Heart right ventricle (tissue), 16 donors: ENCODE measurements at places on chromosomes 5 and 9. TPM values are rescaled to one million over a fixed set of nuclear protein-coding genes. Genes with fewer than 3 reads are reported as not detected.

- no peak for DNase-seq
- peaks cover 91% of the 10 kb centered on the region for H3K4me1 ChIP-seq
- peaks cover 48% of the 10 kb centered on the region for H3K36me3 ChIP-seq
- peak overlapping the region; percentile 63 for H3K27ac ChIP-seq
- H3K4me3 ChIP-seq, result peak overlapping the region; percentile 79
Measured at GRCh38 chr9:113592876-113593575, 129.5 kb downstream of the RGS3 start.

DNA sequence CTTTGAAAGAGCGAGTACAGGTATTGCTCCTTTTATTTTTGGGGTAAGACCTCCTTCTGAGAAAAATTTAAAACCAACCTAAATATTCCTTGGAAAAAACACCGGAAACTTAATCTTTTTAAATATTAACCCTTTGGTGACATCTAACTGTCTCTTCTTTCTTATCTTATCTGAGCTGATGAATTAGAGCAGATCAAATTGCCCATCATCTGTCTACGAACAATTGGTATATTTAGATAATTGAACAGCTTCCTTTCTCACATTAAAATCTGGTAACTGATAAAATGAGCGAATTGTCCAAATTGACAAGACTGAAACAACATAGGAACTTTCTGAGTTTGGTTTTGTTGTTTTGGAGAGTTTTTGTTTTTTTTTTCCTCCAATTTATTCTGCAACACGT is 2.0 kb downstream of the ISL1 start:
- no peak overlapping the region for H3K27ac ChIP-seq
- no peaks in the 10 kb centered on the region for H3K36me3 ChIP-seq
- no peak for DNase-seq
- H3K4me1 ChIP-seq, result peaks cover 19% of the 10 kb centered on the region
- H3K27me3 ChIP-seq, result peaks cover 100% of the 10 kb centered on the region

DNA sequence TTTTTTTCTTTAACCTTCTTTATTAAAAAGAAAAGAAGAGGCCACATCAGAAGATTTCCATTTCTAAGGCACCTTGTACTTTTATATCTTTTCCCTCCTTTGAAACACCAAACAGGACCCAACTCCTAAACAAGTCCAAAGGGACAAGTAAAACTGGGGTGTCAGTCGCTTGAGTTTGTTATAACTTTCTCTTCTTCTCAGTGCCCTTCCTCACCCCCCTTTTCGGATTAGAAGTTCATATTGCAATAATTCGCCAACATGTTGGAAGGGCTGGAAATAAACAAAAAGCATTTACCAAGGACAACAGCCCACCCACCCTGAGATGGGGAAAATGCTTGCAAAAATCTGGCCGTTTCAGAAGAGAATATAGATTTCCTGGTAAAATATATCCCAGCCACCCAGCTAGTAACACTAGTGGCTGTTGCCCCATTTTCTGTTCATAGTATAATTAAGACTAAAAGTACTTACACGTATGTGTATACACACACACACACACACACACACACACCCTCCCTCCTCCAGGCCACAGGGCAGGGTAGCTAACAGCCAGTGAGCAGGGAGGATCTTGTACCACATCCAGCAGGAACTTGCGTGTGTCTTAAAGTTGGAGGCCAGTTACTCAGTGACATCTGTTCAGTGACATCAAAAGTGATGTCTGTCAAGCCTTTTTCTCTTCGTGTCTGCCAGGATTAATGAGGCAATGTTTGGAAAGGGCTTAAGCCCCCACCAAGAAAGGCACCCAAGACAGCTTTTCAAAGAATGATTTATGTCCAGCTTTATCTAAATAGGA is 149.1 kb upstream of the KLF4 start:
- peaks cover 13% of the 10 kb centered on the region for H3K4me1 ChIP-seq
- no peaks in the 10 kb centered on the region for H3K36me3 ChIP-seq
- H3K27me3 ChIP-seq, result no peaks in the 10 kb centered on the region
- peak overlapping the region; percentile 37 for H3K4me3 ChIP-seq

DNA sequence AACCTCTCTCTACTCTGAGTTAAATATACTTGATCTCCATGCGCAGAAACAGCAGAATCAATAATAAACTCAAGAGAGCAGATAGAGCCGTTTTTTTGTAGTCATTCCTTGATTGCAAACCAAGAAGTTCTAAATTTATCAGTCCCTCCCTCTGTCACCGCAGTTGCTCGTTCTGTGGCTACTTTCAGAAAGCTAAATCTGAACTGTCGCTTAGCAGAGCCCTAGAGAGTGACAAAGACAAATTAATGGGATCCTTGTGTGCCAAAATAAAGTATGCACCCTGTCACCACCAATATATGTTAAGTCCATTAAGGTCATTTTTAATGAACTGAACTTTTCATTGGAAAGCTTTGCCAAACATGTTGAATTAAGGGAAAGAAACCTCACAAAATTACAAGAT is 218.3 kb downstream of the ADAMTSL1 start:
- no peak for DNase-seq
- no peak overlapping the region for H3K27ac ChIP-seq
- no peaks in the 10 kb centered on the region for H3K4me1 ChIP-seq
- H3K27me3 ChIP-seq, result no peaks in the 10 kb centered on the region
- no peak overlapping the region for H3K4me3 ChIP-seq

PRLR gene
- 0.43 TPM for total RNA-seq

APBA1 gene
- 3.0 TPM for total RNA-seq

GRCh38 chr9:81132318-81132717 is 557.0 kb downstream of the TLE1 start:
- no peak overlapping the region for H3K4me3 ChIP-seq
- no peaks in the 10 kb centered on the region for H3K36me3 ChIP-seq
- no peak for DNase-seq
- H3K27me3 ChIP-seq, result no peaks in the 10 kb centered on the region

DNA sequence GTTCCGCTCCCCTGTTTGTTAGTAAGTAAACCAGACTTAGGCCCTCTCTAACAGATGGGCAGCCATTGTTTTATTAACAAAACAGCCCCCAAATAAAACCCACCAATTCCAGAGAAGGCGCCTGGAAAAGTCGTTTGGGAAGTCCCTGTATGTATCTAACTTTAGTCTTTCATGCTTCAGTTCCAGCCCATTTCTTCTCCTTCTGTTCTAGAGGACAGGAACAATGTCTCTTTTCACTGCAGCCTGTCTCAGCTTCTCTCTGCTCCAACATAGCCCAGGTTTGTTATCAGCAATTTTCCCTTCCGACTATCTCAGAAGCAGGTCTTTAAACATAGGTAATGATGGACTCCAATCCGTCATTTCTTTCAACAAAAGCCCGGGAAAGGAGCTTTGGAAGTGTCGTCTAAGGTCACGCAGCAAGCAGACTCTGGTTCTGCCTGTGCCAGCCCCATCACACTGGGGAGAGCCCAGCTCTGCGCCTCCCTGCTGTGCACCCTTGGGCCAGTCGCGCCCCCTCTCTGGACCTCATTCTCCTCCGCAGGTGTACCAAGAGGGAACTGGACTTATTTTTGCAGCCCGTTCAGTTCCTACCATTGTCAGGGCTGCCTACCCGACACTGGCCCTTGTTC is 9.6 kb upstream of the AKNA start:
- peaks cover 10% of the 10 kb centered on the region for H3K4me1 ChIP-seq
- no peak for DNase-seq
- H3K27me3 ChIP-seq, result no peaks in the 10 kb centered on the region
- peak overlapping the region; percentile 74 for H3K27ac ChIP-seq
- H3K4me3 ChIP-seq, result peak overlapping the region; percentile 71

DNA sequence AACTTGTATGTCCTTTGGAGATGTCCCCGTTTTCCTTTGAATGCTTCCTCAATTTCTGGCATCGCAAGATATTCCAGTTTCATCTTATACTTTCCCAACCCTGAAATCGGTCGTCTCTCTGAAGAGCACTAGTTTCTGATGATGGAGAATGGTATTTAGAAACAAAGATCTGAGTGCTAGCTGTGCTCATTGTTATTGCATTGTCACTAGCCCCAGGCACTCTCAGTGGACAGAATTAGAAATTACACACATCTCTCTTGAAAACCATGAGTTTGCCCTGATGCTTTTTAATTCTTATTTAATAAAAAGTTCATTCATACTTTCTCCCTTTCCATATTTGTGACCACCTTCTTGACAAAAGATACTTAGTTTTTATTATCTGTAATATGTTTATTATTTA is 67.7 kb downstream of the C9orf152 start:
- H3K4me3 ChIP-seq, result no peak overlapping the region
- no peaks in the 10 kb centered on the region for H3K36me3 ChIP-seq

GRCh38 chr9:35903049-35903448 is 3.0 kb upstream of the HRCT1 start:
- no peak overlapping the region for H3K27ac ChIP-seq
- no peaks in the 10 kb centered on the region for H3K36me3 ChIP-seq
- peaks cover 53% of the 10 kb centered on the region for H3K4me1 ChIP-seq

DNA sequence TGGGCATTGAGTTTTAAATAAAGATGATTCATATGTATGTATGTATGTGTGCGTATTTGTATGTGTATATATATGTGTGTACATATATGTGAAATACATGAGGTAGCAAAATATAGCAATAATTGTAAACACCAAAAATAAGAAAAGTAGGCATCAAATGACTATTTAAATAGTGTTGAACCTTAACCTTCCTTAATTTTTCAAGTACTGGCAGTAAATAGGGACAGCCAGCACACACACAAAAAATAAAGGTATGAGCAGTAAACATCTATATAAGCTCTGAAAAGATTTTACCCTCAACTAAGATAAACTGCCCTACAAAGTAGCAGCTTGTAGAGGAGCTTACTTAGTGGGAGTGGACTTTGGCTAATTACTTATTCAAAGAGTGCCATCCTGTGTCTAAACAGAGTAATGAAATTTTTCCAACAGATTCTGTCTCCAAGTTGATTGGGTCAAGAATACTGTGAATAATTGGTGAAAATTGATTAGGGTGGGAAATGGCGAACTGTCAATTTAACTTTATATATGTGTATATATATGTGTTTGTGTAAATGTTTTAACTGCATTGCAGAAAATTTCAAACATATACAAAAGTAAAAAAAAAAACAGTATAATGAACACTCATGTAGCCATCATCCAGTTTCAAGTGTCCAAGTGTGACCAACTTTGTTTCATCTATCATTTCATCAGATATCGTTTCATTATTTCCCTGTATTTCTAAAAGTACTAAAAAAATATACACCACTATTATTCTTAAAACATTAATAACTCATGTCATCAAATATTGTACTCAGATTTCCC is 2.0 kb upstream of the ADAMTS6 start:
- H3K27ac ChIP-seq, result peak overlapping the region; percentile 91
- H3K27me3 ChIP-seq, result no peaks in the 10 kb centered on the region
- H3K4me1 ChIP-seq, result peaks cover 5% of the 10 kb centered on the region
- no peaks in the 10 kb centered on the region for H3K36me3 ChIP-seq
- DNase-seq, result no peak

PCDHA3 gene
- 0.17 TPM for total RNA-seq

DNA sequence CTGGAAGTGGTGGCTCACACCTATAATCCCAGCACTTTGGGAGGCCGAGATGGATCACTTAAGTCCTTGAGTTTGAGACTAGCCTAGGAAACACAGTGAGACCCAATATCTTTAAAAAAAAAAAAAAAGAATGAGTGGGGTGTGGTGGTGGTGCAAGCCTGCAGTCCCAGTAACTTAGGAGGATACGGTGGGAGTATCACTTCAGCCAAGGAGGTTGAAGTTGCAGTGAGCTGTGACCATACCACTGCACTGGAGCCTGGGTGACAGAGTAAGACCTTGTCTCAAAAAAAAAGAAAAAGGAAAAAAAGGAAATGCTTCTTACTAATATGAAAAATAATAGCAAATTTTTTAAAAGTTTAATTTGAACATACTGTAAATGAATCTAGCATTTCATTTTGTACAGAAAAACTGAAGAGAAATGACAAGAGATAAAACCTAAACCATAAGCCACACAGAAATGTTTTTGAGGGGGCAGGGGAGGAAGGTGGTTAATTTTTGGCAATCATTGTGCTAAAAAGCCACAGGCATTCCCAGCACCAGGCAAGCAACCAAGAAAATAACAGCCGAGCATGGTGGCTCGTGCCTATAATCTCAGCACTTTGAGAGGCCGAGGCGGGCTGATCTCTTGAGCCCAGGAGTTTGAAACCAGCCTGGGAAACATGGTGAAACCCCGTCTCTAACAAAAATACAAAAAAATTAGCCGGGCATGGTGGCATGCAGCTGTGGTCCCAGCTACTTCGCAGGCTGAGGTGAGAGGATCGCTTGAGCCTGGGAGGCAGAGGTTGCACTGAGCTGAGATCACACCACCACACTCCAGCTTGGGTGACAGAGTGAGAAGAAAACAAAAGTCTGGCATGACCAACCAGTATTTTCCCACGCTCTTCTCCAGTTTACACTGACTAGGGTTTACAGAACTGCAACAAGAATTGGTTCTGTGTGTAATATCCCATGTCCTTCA is 114.5 kb upstream of the NR5A1 start:
- H3K27me3 ChIP-seq, result no peaks in the 10 kb centered on the region
- H3K27ac ChIP-seq, result no peak overlapping the region
- peaks cover 18% of the 10 kb centered on the region for H3K4me1 ChIP-seq
- no peak overlapping the region for H3K4me3 ChIP-seq
